ENCODE measurements at places on chromosomes 3 and 15. TPM values are rescaled to one million over a fixed set of nuclear protein-coding genes. Genes with fewer than 3 reads are reported as not detected.
A peak's percentile ranks its signal among the peaks of the same experiment; 100 is the strongest.

GRCh38 chr3:195696632-195697278 lies 24.0 kb upstream of the MUC20 start:
- DNase-seq, result no peak

- peak; percentile 56 for DNase-seq
Observed at GRCh38 chr15:67085818-67086636, 20.6 kb downstream of the SMAD3 start.

DNA sequence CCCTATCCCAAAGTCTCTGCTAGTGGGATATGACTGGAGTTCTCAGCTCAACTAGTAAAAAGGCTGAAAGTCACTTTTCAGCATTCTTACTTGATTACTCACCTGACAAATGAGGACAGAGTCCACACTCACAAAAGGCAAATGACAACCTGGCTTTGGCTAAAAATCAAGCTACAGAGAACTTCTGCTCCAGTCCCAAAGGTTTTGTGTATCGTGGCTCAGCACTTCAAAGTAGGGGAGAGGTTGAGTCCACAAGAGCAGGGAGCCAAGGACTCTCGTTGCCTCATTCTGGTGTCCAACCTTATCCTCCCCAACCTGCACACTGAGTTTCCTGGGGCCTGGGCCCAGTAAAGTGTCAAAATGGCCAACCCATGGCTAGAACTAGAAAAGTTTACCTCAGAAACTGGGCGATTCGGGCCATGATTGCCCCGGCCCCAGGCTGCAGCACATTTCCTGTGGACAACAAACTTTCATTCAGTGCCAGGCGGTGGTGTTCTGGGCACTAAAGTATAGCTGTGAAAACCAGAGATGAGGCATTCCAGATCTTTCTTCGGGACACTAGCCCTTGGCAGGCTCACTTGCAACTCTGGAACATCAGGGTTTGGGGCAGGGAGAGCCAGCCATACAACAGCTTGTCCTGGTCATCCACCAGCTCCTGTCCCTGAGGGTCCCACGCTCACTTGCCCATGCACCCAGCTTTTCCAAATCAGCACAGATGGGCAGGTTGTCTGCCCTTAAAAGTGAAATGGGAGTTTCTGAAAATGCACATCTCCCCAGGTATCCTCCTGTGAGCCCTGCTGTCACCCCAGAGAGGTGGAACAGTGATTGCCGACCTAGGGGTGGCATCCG lies 3.1 kb downstream of the ACAA1 start:
- DNase-seq, result peak; percentile 85

PTX3 gene
- total RNA-seq, result 14.6 TPM

AADACL2 gene
- not detected for total RNA-seq

DNA sequence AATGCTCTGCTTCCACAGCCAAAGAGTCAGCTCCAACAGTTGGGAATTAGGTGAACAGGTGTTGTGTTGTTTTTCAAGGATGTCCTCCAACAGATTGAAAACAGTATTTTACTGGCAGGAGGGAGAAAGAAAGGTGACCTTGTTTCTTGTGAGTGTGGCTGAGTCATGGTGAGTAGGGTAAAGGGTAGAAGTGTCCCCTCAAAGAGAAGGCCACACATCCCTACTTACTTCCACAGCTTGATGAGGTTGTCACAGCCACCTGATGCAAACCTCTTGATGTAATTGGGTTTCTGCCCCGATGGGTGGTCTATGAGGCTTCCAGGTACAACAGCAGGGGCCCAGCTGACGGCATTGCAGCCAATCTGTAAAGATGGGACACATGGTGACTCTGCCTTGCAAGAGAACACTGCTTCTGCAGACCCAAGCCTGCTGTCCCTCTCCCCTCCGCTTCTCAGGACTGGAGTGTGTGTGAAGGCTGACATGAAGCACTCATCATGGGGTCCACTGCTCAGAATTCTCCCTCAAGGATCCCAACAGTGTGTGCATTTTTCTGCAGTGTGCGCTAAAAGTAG lies 12.7 kb upstream of the GHRL start:
- no peak for DNase-seq

DNA sequence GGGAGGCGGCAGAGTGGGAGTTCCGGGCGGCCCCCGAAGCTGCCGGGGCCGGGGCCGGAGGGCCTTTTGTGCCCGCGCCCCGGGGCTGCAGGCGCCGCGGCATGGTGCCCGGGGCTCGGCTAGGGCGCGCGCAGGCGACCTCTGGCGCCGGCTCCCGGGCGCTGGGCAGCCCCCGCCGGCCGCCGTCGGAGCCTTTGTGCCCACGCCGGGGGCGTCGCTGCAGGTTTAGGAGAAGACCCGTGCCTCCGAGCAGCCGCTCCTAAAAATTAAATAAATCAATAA lies 299 bp downstream of the PAQR9 start:
- DNase-seq, result no peak

TTLL13 gene
- total RNA-seq, result not detected

GREM1 gene
- 13.0 TPM for total RNA-seq

DNA sequence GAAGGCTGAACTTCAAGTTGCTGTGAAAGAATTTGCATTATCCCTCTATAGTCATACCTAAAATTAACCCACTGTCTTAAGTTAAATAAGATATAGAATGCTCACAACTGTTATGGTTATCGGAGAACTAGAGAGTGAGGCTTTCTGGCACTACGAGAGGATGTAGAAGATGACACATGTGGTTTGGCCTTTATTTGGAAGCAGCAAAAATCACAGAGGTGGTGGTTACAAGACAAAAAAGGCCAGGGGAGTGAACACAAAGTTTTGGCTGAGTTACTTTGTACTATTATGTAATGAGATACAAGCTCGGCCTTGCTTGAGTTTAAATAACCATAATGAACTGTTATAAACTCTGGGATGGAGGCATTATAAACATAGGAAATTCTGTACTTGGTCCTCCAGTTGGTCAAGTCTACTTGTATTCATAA lies 78.3 kb upstream of the ICE2 start:
- DNase-seq, result peak; percentile 34

GRCh38 chr3:12249519-12249918 lies 39.4 kb upstream of the PPARG start:
- DNase-seq, result no peak

MGLL gene
- 55.1 TPM for total RNA-seq

DNA sequence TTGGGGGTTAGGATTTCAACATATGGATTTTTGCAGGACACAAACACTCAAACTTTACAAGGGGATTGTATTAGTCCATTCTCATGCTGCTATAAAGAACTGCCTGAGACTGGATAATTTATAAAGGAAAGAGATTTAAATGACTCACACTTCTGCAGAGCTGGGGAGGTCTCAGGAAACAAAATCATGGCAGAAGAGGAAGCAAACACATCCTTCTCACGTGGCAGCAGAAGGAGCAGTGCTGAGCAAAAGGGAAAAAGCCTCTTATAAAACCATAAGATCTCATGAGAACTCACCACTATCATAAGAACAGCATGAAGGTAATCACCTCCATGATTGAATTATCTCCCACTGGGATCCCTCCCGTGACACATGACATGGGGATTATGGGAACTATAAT lies 1183.1 kb downstream of the ZPLD1 start:
- DNase-seq, result no peak

SPATA12 gene
- not detected for total RNA-seq

Data from stomach (tissue), 19 donors.